ENCODE measurements at places on chromosomes 12 and 14. TPM values are rescaled to one million over a fixed set of nuclear protein-coding genes. Genes with fewer than 3 reads are reported as not detected.

- DNase-seq: no peak
These were observed 143.5 kb downstream of the RIMBP2 start for GRCh38 chr12:130572553-130572952.

Gene EGLN3
- total RNA-seq: 2.3 TPM

Gene EIF4B
- 571 TPM for total RNA-seq

Gene CCDC88C
- 3.7 TPM for total RNA-seq

Gene ARHGEF25
- 4.9 TPM for total RNA-seq

- no peak for DNase-seq
These were observed 73.2 kb upstream of the SLC38A4 start for GRCh38 chr12:46898989-46899388.

DNA sequence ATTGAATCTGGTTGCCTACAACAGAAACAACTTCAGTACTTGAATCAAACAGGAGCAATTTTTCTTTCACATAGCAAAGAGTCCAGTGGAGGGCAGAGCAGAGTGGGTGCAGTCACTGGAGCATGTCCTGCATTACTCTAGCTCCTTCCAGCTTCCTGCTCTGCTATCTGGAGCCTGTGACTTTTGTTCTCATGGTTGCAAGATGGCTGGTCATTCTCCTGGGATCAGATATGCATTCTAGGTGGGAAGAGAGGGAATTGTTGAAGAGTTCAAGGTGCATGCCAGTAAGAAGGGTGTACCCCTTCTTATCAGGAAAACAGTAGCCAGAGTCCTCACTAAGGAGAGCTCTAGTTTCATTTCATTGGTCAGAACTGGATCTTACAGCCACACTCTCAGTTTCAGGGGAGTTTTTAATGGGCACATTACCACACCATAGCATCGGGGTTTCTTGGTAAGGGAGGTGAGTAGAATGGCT is 8.0 kb downstream of the IFT43 start:
- no peak for DNase-seq

DNA sequence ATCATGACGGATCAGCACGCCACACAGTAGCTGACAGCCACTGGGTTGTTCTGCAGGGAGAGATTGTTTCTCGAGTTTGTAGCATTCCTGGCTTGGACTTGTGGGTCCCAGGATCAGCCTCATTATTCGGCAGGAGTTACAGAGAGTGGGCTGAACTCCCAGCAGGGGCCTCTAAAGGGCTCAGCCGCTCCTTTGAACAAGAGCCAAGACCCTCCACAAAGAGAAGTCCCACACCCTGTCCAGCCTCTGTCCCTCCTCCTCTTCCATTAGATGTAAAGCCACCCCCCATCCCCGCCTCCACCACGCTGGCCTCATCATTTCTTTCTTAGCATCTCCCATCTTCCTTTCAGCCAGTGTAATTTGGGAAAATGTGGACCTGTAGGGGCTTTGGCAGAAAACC is 96.7 kb upstream of the HSPB8 start:
- DNase-seq: no peak

DNA sequence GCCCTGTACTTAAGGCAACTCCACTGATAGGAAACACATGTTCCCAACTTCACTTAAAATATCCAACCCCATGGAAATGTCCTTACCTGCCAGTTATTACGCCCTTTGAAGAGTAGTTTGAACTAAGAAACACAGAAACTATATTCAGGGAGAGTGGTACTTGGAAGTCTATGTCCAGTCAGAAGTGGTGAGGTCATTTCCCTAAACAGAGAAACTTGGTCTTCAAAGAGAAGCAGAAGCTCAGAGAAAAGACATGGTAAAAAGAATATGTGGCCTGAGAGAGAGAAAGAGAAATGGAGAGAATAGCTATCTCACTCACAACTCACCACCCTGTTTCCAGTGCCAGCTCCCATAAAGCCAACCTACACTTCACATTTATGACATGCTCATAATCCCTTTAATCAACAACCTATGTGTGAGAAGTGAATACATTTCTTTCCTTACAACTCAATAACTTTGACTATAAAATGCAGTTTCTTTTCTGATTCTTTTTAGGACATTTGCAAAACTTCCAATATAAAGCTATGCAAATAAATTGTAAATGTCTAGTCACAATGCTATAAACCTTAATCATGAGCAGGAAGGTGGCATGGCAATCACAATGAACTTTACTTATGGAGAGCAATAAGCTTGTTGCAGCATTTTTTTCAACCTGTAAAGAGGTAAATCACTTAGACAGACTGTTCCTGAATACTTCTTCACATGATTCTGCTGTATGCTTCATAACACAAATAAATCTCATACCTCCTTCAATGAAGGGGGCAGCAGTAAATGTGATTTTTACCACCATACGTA is 67.1 kb downstream of the CPNE8 start:
- DNase-seq: no peak

DNA sequence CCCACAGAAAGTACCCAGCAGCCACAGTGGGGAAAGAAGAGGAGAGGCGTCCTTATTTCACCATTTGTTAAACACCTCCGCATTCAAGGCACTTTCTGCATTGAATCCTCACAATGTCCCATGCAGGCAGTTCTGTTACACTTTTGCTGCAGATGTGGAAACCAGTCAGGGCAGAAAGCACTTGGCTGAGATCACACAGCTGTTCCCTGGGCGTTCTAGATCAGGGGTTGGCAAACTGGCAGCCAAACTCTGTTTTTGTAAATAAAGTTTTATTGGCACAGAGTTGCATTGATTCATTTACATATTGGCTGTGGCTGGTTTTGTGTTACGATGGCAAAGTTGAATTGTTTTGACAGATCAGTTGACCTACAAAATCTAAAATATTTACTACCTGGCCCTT is 20.1 kb downstream of the FOXN4 start:
- no peak for DNase-seq

DNA sequence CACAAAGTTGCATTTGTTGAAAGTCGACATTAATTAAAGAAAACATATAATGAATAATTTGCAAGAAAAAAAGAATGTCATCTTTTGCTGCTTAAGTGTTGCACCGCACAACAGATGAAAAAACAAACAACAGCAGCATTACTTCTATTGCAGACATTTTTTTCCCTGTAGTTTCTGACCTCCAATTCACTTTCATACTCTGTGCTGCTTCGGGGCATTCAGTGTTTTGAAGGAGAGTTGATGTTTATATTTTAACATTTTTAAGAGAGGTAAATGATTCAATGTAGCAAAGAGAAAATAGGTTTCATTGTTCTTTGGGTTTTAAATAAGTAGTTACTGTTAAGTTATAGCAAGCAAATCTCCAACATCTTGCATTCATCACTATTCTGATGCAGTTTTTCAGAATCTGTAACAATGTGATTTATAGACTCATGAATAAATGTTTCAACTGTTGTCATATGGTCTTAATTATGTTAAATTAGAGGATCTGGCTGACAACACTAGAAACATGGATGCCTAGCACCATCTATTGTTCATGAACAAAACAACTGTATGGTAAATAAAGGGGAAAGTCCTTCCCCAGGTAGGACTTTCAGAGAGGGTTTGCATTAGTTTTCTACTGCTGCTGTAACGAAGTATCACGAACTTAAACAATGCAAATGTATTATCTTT is 168.1 kb downstream of the BCAT1 start:
- DNase-seq: no peak

DNA sequence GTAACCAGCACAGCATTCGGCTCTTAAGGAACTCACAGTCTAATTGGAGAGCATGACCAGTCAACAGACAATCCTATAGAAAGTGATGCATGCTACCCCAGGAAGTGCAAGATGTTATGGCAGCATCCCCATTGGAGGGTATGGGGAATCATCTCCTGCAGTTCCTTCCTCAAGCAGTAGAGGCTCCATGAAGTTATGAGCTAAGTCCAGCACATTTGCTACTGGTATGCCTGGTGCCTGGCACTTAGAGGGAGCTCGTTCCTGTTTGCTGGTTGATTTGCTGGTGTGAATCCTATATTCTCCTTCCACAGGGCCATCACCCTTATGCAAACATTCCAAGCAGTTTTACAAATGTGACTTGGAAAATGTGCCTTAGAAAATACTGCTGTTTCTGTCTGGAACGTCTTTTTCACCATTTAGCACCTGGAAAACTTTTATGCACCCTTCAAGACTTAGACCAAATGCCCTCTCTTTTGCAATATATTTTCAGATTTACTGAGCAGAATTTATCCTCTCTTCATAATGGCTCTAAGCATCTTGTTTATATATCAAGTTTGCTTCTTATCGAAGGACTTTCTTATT is 136.1 kb upstream of the WSCD2 start:
- DNase-seq: peak; percentile 53

DNA sequence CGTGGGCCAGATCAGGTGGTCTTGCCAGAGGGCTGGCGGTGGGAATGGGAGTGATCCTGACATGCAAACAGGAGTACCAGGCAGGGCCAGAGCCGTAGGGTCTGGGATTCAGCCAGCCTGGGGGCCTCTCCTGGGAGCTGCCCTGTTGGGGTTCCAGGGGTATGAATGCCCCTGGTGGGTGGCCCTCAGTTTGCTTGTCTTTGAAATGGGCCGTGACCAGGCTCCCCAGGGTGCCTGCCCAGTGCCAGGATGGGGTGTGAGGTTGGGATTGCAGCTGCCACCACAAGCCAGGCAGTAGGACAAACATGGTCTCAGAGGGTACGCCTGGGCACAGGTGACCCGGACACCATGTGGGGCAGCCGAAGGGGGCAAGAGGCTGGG is 168.8 kb downstream of the KIF26A start:
- DNase-seq: peak; percentile 8

GRCh38 chr12:5094551-5094950 is 50.9 kb downstream of the KCNA5 start:
- no peak for DNase-seq

Gene FAM181A
- not detected for total RNA-seq

- DNase-seq: no peak
These were observed 86.5 kb upstream of the CDKN3 start for GRCh38 chr14:54310151-54310850.

Gene STAC3
- total RNA-seq: 4.1 TPM

DNA sequence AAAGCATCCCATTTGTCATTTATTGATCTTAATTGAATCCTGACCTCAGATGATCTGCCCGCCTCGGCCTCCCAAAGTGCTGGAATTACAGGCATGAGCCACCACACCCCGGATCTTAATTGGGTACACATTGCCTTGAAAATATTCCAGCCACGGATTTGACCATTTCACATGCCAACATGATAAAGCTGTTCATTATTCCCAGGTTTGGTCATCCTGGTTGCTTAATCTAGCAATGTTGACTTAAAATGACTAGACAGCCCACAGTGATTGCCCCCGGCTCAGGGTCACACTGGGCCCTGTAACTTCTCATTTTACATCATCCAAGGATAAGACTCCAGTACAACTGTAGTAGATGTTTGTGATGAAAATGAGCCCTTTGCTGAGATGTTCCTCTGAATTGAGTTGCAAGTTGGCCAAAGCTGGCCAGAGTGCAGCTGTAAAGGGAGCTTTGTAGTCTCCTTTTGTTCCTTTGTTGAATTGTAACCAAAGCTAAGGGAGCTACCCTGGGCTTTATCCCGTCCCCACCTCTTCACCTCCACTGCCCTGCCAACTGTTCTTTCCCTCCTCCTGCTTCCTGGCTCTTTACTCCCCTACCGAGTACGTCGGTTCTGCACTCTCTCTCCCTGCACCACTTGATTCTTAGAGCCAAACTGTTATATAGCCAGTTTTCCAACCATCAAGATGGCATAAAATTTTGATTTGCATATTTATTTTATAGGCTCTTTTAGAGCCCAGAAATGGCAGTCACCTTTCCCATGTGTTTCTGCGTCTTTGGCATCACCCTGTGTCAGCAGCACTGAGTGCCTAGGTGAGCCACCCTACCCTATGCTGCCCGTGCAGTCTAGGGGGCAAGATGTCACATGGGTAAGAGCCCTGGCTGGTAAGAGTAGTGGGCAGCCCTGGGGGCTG is 141.3 kb upstream of the HIF1A start:
- peak; percentile 85 for DNase-seq

Gene CHURC1
- total RNA-seq: 96.7 TPM

- DNase-seq: peak; percentile 68
These were observed 169.2 kb downstream of the PIK3C2G start for GRCh38 chr12:18430425-18431048.
